ENCODE measurements at places on chromosomes 2 and 18.

DNA sequence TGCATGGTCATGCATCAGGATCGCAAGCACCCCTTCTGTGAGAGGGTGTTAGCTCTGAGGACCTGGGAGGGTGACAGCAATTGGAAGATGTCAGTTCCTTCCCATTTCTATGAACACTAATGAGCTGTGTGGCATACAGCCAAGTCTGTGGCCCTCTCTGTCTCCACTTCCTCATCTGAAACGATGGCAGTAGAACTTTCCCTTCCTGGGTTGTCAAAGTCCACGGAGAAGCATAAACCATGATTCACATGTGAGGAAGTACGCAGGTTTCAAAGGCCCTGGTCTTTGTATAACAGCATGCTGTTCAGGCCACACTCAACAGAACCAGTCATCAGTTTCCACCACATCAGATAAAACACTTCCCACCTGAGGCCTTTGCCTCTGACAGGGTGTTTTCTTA is 167.4 kb upstream of the RAB6C start:
- no peak for DNase-seq

DNA sequence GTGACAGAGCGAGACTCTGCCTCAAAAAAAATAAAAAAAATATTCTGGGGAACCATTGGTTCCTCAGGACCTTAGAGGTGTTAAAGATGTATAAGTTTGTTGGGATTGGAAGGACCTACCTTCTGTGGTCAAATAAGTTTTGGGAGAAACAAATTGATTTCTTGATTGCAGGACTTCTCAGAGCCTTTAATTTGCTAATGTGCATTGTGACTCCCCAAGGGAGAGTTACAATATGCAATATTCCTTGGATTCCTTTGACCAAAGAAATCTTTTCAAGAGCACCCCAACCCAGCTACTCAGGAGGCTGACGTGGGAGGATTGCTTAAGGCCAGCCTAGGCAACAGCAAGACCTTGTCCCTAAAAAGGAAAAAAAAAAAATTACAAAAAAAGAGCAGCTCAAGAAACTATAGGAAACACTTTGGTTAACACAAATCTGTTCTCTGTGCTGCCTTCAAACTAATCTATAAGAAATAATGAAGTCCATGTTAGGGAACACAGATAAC is 6.5 kb downstream of the NAGK start:
- no peak for DNase-seq

DNA sequence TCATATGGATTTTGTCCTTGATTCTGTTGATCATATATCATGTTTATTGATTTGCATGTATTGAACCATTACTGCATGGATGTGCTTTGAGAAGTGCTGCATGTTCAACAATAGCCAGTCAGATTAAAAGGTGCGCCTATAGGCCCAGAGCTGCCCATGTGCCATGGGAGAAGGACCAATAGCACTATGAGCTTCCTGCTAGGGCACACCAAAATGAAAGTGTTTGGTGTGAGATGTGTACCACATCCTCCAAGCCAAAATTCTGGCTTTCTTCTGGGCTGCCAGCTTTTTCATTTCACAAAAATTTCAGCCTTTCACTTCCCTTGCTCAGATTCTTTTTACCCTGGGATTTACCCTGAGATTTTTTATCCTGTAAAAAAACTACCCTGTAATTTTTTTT is 34.8 kb upstream of the MMADHC start:
- no peak for DNase-seq

GRCh38 chr2:84121-84520 is 37.8 kb upstream of the FAM110C start:
- DNase-seq, result no peak

DNA sequence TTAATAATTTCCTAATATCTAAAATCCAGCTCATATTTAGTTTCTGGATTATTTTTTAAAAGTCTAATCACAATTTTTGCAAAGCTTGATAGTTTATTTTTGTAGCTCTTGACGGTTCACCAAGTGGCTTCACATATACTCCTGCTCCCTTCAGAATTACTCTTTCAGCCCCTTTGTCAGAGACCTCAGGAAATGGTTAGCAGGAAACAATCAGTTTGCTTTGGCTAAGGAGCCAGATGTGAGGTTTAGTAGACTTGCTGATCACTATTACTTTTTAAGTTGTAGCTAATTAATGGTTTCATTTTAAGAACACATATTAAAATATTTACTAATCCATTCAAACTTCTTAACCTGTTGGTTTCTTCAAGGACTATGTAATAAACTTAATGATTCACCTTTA is 2.3 kb downstream of the RBBP8 start:
- no peak for DNase-seq

- DNase-seq, result no peak
Measured at GRCh38 chr2:140648393-140648792, 1482.4 kb downstream of the LRP1B start.

- no peak for DNase-seq
Measured at GRCh38 chr18:813172-814071, 1.4 kb upstream of the YES1 start.

DNA sequence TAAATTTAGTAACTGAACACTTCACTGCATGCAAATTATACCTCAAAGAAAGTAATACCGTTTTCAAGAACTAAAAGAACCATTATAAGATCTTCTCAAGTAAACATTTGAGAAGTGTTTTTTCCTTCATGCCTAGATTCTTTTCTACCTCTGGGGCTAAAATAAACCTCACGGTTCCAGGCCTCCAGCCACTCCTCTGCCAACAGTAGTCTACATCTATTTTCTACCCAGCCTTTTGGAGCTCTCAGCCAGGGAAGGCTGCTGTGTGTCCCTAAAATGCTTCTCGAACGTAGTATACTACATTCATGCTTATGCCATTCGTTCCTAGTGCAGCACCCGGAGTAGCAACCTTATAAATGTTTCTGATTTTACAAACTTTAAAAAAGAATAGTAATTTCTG is 219.7 kb downstream of the AFF3 start:
- DNase-seq, result no peak

GRCh38 chr2:172013396-172013795 is 13.6 kb downstream of the METAP1D start:
- no peak for DNase-seq

DNA sequence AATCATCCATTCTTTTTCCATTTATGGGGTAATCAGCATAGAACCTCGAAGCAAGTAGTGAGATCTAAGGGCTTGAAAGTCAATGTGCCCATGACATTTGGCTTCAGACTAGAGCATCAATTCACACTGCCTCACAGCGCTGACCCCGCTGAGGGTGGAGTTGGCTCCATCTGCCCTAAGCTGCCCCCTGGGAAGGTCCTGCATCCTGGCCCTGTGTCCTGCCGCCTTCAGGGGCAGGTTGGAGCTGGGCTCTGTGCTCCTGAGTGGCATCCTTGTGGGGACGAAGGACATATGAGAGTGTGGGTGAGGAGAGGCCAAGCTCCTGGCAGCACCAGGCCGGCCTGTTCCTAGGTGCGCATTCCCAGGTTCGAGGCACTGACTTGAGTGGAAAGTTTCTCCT is 249.4 kb downstream of the FHOD3 start:
- DNase-seq, result no peak

- no peak for DNase-seq
Measured at GRCh38 chr2:197207106-197207505, 103.5 kb downstream of the ANKRD44 start.

- no peak for DNase-seq
Measured at GRCh38 chr2:33498291-33498956, 22.0 kb downstream of the RASGRP3 start.

- DNase-seq, result no peak
Measured at GRCh38 chr2:109670556-109671411, 56.6 kb downstream of the SOWAHC start.

- no peak for DNase-seq
Measured at GRCh38 chr2:25241452-25241851, 73.1 kb upstream of the POMC start.

DNA sequence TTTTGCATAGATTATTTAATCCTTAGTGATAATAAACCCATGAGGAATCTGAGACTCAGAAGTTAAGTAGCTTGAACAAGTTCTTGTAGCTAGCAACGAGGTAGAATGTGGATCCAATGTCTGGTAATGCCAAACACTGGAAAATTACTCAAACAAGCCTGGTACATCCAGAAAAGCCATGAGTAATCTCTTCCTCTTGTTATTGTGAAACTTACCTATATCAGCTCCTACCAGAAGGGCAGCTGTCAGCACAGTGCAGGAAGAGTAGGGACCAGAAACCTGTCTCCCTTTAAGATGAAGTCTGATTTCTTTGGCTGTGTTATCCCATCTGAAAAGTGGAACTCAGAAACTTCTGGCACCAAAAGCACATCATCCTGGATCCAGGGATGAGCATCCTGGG is 7.7 kb upstream of the SERPINB8 start:
- no peak for DNase-seq

GRCh38 chr2:42974721-42975717 is 182.6 kb upstream of the HAAO start:
- DNase-seq, result peak; percentile 11

DNA sequence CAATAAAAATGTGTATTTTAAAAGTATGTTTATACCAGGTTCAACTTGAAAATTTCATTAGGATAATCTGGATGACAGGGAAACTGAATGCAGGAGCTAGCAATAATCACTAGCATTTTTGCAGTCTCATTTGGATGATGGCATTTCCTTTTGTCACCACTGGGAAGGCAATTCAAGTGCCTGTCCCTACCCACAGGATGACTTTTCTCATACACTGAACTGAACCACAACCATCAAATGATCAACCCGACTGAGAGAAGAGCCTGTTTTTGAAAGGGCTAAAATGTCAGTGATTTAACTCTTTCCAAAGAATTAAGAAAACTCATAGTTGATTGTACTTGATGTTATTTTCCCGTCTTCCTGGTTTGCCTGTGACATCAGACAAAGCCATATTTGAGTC is 115.0 kb downstream of the FAM124B start:
- DNase-seq, result no peak

DNA sequence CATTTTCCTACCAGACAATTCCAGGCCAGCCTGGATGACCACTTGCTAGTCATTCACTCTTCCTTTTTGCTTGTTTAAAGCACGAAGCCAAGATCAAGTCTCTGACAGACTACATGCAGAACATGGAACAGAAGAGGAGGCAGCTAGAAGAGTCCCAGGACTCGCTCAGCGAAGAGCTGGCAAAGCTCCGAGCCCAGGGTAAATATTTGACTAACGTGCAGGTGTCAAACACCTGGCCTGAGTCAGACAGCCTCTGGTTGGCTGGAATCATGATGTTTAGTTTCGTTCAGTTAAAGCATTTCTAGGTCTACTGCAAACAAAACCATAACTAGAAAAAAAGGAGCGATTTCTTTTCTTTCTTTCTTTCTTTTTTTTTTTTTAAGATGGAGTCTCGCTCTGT is 44.2 kb upstream of the LYPD6B start:
- no peak for DNase-seq

GRCh38 chr2:42878581-42878980 is 86.2 kb upstream of the HAAO start:
- no peak for DNase-seq

DNA sequence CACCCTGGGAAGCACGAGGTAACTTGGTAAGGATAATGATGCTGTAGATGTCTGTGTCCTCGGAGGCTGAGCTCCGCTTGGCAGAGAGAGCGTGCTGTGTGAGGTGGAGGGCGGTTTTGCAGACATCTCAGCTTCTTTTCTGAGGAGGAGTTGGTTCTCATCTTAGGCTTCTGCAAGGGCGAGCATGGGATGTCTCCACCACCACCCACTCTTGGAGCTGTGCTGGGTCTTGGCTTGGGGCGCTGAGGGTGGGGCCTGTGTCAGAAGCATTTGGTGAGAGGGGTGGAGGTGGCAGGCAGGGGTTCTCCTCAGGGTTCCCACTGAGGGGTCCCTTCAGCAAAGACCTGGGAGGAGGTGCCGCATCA is 9.2 kb downstream of the OXER1 start:
- DNase-seq, result no peak

DNA sequence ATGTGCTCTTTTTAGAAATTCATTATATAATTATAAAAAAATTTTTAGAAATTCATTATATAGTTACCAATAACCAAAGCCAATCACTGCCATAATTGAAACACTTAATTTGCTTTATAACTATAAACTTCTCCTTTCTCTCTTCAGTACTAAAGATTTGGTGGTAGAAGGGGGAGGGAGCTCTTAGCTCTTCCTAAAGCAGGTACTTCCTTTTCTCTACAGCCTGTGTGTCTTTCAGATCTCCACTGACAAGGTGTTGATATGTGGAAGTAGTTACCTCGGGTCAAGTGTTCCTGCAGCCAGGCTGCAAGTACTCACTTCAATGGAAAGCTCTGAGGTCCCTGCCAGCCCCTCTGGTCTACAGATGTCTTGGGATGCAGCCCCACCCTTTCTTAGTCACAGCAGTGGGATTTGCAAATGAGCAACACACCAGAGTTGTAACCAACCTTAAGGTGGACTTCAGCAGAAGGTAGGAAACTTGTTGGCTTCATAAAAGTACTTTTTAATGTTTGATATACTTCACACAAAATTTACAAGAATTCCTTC is 690.0 kb downstream of the ARHGAP15 start:
- DNase-seq, result no peak

DNA sequence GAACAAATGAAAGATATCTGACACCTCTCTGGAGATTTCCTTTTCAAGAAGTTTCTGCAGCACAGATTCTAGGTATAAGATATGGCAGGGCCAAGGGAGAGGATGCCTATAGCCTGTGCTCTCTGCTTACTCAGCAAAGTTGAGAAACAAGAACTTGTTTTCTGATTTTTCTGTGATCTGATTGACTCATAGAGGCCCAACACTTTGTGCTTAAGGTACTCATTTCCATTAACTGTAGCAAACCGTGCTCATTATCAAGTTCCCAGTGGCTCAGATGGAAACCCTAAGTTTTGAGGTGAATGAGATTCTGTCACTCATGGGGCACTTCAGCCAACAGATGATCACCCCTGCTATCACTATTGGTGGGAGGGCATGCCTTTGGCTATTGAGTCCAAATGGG is 124.3 kb downstream of the SP100 start:
- DNase-seq, result no peak

DNA sequence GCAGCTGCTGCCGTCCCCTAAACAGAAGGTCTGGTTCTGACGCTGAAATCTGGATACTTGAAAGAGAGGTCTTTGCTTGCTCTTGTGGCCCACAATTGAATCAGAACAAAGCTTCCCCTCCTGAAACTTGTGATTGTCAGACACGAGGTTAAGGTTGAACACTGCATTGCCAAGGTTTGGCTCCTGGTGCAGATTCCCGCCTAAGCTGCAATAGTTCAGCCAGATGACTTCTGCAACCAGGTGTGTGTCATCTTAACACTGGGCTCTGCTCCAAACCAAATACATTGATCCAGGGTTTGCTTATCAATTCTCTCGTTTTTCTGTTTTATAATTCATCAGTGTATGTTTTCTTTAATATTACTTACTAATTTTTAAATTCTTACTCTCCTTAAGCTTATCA is 14.6 kb downstream of the GKN1 start:
- no peak for DNase-seq

GRCh38 chr18:3683483-3683882 is 233.5 kb downstream of the TGIF1 start:
- DNase-seq, result no peak

GRCh38 chr2:226849349-226849748 is 13.5 kb downstream of the RHBDD1 start:
- DNase-seq, result no peak

GRCh38 chr2:234429265-234429664 is 67.6 kb downstream of the ARL4C start:
- DNase-seq, result no peak
